ENCODE measurements at places on chromosomes 7 and 10. TPM values are rescaled to one million over a fixed set of nuclear protein-coding genes. Genes with fewer than 3 reads are reported as not detected.

GRCh38 chr10:70405037-70405824 is 1.3 kb downstream of the EIF4EBP2 start:
- DNase-seq = peak; percentile 78

DNA sequence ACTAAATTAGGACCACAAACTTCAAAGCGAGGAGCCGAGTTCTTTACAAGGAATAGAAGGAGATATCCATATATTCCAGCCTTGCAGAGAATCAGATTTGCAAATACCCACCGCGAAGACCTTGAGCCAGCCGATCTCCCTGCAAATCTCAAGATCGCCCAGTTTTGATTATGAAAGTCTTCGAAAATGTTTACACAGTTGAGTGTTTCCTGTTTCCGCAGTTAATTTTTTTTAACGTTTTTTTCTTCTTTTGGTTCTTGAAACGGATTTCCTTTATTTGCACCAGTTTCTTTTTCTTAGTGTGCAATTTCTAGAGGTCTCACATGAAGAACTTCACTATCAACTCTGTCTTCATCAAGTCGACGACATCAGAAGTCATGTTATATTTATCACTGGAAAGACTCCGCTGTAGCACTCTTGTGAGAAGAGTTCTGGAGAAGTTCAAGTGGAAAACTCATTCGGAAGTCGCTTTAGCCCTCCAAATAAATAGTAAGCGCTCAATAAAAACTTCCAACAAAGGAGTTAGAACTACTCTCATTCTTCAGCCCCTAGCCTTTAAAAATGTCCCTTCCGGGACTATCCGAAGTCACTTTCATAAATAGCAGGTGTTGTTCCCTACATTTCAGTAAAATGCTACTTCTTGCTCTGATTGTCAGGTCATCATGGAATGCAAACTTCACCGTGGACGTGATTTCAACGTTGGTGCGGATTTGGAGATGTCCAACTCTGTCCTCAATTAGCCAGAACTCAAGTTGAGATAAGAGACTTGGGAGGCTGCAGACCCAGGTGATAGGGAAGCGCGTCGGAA is 11.9 kb upstream of the SPAG6 start:
- DNase-seq = no peak

GRCh38 chr7:57354679-57355338 is 95.2 kb upstream of the ZNF716 start:
- DNase-seq = no peak

- DNase-seq = peak; percentile 65
These were observed 6.4 kb upstream of the TNRC18 start for GRCh38 chr7:5429857-5430611.

GRCh38 chr7:156680281-156680680 is 39.7 kb downstream of the RNF32 start:
- DNase-seq = no peak

DNA sequence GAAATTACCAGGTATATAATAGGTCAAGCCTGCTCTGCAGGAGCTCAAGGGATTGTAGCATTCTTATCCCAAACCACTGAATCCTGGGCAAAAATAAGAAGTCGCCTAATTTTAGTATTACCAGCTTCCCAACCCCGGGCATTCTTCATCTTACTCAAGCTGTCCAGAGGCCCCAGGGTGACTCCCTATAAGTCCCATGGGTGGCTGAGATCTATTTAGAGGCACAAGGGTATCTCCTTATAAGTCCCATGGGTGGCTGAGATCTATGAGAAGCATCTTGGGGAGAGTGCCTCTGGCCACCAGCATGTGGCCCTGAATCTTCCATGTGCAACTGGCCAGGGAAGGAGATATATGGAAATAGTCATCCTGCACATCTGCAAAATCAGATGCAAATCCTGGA is 38.9 kb downstream of the PRSS2 start:
- no peak for DNase-seq

DNA sequence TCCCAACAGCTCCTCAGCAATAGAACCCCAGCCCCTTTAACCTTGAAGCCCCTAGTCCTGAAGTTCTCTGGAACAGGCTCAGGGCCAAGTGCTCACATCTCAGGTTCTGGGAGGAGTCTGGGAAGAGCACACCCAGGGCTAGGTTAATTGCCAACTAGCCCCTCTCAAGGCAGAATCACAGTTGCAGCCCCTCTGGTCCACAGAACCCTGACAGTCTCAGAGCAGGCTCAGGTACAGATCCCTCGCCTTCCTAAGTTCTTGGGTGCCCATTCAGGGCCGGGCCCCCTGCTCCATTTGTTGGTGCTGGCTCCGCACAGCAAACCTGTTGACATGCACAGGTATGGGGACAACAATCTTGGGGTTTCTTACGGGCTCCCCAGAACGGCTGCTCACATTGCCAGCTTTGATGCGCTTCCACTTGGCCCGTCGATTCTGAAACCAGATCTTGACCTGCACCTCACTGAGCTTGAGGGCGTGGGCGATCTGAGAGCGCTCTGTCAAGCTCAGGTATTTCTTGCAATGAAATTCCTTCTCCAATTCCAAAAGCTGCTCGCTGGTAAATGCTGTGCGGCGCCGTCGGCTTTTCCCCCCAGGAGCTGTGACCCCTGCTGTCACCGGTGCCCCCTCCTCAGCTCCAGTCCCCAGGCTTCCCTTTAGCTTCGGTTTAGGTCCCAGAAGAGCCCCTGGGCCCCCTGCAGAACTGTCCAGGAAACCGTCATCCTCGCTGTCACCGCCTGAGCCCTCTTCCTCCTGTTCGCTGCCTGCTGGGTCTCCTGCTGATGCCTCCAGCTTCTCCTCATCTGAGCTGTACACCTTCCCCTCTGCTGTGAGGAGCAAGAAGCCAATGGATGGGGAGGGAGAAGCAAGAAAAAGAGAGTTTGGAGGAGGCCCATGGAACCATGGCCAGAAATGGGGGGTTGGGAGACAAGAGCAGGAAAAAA is 18.9 kb downstream of the GBX1 start:
- no peak for DNase-seq

Gene RNF32
- total RNA-seq = 1.7 TPM

Gene APBB1IP
- total RNA-seq = 1.1 TPM

Gene LRRC61
- 28.2 TPM for total RNA-seq
